ENCODE measurements at places on chromosomes 6 and 20.

DNA sequence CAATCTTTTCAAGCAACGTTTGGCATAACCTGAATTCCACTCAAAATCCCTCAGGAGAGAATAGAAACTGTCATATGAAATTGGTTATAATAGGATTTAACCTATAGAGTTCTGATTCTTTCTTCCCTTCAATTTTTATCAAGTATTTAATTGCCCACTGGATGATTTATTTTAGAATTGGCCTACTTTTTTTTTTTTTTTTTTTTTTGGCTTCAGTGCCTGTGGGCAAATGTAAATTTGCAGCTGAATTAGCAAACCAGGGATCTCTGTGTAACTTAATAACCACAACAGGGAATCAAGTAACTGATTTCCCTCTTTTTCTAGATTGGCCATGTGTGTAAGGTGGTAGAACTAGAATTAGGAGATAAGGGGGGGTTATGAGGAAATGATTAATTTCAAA, 157.0 kb downstream of the SOX4 start:
- no peak for DNase-seq

- no peak for DNase-seq
Observed at GRCh38 chr6:137136065-137136464, 37.4 kb downstream of the IL22RA2 start.

- DNase-seq: no peak
Observed at GRCh38 chr6:38997128-38997761, 51.3 kb upstream of the GLP1R start.

DNA sequence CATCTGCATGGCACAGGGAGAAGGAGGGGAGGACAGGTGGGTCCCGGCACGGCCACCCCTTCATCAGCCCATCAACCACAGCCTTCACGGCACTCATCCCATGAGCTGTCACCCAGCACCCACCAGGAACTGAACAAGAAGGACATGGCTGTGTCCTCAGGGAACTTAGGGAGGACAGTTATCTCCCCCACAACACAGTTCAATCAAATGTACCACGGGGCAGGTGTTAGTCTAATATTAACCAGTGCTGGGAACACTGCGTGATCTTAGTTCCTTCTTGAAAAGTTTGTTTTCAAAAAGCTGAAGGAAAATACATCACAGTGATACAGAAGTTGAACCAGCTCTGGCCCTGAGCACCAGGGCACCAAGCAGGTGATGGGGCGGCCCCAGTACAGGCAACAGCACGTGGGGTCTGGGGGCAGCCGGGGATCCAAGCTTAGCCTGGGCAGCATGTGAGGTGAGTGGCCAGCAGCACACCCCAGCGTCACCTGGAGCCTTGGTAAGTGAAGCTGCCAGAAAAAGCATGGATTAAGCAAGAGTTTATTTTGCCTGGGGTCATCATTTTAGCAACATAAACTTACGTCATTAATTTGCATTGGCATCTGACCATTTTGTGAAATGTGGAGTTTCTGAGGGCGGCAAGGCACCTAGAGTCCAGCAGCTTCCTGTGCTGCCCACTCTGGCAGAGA, 35.5 kb upstream of the AFDN start:
- DNase-seq: peak; percentile 39

- no peak for DNase-seq
Observed at GRCh38 chr6:134519465-134519864, 201.6 kb upstream of the SGK1 start.

GRCh38 chr6:79635232-79635543, 4.1 kb downstream of the SH3BGRL2 start:
- DNase-seq: no peak

- DNase-seq: no peak
Observed at GRCh38 chr20:23412026-23412425, 9.3 kb downstream of the NAPB start.

- no peak for DNase-seq
Observed at GRCh38 chr6:658244-658643, 1.3 kb upstream of the HUS1B start.
